ENCODE measurements at places on chromosomes 7 and 10.

GRCh38 chr7:45564886-45565455 is 9.2 kb upstream of the ADCY1 start:
- peaks cover 25% of the 10 kb centered on the region for H3K27me3 ChIP-seq
- no peak overlapping the region for H3K4me3 ChIP-seq
- no peaks in the 10 kb centered on the region for H3K4me1 ChIP-seq
- no peak for DNase-seq
- no peaks in the 10 kb centered on the region for H3K36me3 ChIP-seq

GRCh38 chr7:40747856-40748255 is 613.1 kb downstream of the SUGCT start:
- no peak overlapping the region for H3K4me3 ChIP-seq
- no peaks in the 10 kb centered on the region for H3K27me3 ChIP-seq
- peak overlapping the region; percentile 53 for H3K27ac ChIP-seq
- DNase-seq, result peak; percentile 68
- no peaks in the 10 kb centered on the region for H3K36me3 ChIP-seq

GRCh38 chr7:37211097-37211880 is 237.4 kb downstream of the ELMO1 start:
- H3K4me3 ChIP-seq, result no peak overlapping the region
- H3K27ac ChIP-seq, result no peak overlapping the region
- DNase-seq, result no peak
- H3K4me1 ChIP-seq, result no peaks in the 10 kb centered on the region

DNA sequence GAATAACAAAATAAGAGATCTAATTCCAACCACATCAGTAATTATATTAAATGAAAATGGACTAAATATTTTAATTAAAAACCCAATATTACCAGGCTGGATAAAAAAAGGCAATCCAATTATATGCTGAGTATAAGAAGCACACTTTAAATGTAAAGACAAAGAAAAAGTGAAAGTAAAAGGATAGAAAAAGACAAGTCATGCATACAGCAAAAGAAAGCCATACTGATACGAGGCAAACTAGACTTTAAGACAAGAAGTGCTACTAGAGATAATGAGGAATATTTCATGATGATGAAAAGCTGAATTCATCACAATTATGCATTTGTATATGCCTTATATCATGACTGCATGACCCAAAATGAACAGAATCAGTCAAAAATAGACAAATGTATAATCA is 628.6 kb downstream of the PHTF2 start:
- no peak overlapping the region for H3K4me3 ChIP-seq
- H3K4me1 ChIP-seq, result no peaks in the 10 kb centered on the region
- no peaks in the 10 kb centered on the region for H3K36me3 ChIP-seq

GRCh38 chr10:102327641-102328040 is 67.9 kb upstream of the NFKB2 start:
- no peaks in the 10 kb centered on the region for H3K4me1 ChIP-seq
- no peak for DNase-seq
- no peaks in the 10 kb centered on the region for H3K36me3 ChIP-seq
- H3K27me3 ChIP-seq, result no peaks in the 10 kb centered on the region
- H3K27ac ChIP-seq, result no peak overlapping the region
- no peak overlapping the region for H3K4me3 ChIP-seq

DNA sequence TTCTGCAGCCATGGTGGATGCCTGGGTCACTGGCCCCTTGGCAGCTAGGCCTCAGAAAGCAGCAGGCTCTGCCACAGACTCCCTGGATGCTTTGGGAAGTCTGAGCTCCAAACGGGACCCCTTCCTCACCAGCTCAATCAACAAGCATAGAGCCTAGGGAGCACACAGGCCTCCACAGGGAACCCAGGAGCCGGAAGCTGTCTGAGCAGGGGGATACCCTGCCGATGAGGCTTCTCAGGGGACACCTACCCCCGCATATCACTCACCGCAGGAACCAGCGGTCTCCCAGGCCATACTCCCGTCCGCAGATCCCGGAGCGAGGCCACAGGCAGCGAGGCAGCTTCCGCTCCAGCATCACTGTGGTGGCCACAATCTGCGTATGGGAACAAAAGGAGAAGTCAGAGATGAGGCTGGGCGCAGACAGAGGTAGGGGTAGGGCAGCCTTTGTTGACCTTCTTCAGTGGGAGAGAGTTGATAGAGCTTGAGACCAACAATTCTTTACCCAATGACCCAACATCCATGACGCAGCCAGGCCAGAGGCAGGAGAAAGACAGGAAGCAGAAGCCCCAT is 13.4 kb downstream of the TRPV6 start:
- H3K4me3 ChIP-seq, result no peak overlapping the region
- DNase-seq, result no peak
- H3K27me3 ChIP-seq, result no peaks in the 10 kb centered on the region
- H3K4me1 ChIP-seq, result no peaks in the 10 kb centered on the region
- H3K36me3 ChIP-seq, result no peaks in the 10 kb centered on the region
- no peak overlapping the region for H3K27ac ChIP-seq

DNA sequence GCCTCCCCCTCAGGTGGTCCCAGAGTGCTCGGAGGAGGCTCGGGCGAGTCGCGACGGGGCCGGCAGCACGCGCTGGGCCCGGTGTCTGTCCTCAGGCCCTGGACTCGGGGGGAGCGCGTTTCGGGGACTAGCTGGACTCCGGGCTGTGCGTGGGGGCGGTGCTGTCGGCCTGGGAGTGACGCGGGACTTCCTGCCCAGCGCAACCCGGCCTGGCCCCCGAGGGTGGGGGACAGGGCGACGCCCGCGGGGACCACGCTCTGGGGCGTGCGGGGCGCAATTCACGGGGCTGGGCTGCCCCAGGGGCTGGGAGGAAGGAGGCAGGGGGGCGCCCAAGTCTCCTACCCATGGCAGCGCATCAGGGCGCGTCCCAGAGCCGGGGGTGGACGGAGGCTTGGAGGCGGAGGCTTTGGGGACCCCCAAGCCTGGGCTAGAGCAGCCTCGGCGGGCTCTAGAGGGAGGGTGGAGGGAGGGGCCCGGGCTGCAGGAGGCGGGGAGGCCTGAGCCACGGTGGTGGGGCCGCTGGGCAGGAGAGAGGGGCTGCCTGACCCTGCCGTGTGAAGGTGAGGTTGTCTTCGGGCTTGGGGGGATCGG is 2.3 kb upstream of the VENTX start:
- no peaks in the 10 kb centered on the region for H3K4me1 ChIP-seq
- H3K4me3 ChIP-seq, result no peak overlapping the region
- no peak for DNase-seq
- no peak overlapping the region for H3K27ac ChIP-seq

GRCh38 chr7:99142727-99143520 is 984 bp downstream of the SMURF1 start:
- no peaks in the 10 kb centered on the region for H3K27me3 ChIP-seq
- peak overlapping the region; percentile 40 for H3K27ac ChIP-seq
- peak; percentile 91 for DNase-seq
- peaks cover 2% of the 10 kb centered on the region for H3K36me3 ChIP-seq
- peak overlapping the region; percentile 71 for H3K4me3 ChIP-seq

DNA sequence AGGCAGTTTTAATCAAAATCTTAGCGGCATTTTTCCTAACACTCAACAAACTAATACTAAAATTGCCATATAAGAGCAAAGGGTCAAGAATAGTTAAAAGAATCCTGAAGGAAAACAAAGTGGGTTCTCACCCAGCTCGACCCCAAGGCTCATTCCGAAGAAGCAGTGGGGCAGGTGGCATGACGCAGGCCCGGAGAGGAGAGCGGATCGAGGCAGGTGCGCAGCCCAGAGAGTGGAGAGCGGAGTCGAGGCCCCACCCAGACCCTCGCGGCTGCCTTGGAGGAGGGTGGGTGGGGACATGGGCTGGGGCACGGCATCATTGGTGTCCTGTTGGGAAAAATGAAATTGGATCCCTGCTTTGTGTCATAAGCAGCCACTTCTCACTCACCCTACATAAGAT is 109.8 kb downstream of the INPP5A start:
- no peak for DNase-seq
- no peaks in the 10 kb centered on the region for H3K36me3 ChIP-seq
- no peaks in the 10 kb centered on the region for H3K4me1 ChIP-seq

DNA sequence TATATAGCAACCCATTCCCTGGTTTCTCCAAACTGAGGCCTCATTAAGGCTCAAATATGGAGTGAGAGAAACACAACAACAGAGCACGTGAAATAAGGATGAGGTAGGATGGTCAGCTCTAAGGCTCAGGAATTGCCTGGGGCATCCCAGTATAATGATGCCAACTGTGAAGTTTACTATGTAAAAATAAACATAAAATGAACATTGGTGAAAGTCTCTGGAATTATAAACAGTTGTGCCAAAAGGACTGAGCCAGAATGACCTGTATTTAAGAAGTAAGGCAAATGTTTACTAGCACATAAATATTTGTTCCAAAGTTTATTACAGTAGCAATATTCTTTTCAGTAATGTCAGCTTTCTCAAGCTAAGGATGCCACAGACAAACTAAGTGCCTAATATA is 64.6 kb downstream of the ZNF680 start:
- no peak for DNase-seq
- H3K36me3 ChIP-seq, result no peaks in the 10 kb centered on the region
- no peaks in the 10 kb centered on the region for H3K4me1 ChIP-seq
- H3K4me3 ChIP-seq, result no peak overlapping the region
- no peaks in the 10 kb centered on the region for H3K27me3 ChIP-seq
- no peak overlapping the region for H3K27ac ChIP-seq

GRCh38 chr7:78175330-78176100 is 376.9 kb downstream of the PHTF2 start:
- no peaks in the 10 kb centered on the region for H3K4me1 ChIP-seq
- DNase-seq, result no peak
- H3K4me3 ChIP-seq, result no peak overlapping the region
- peaks cover 66% of the 10 kb centered on the region for H3K27me3 ChIP-seq
- H3K36me3 ChIP-seq, result no peaks in the 10 kb centered on the region

GRCh38 chr10:46319389-46319788 is 32.6 kb downstream of the ANTXRL start:
- no peaks in the 10 kb centered on the region for H3K4me1 ChIP-seq
- H3K27me3 ChIP-seq, result no peaks in the 10 kb centered on the region
- H3K4me3 ChIP-seq, result no peak overlapping the region

GRCh38 chr10:28302012-28302637 is 739 bp downstream of the MPP7 start:
- H3K36me3 ChIP-seq, result no peaks in the 10 kb centered on the region
- peak overlapping the region; percentile 79 for H3K4me3 ChIP-seq
- no peak overlapping the region for H3K27ac ChIP-seq
- peaks cover 16% of the 10 kb centered on the region for H3K4me1 ChIP-seq

GRCh38 chr10:128049226-128050120 is 76.8 kb downstream of the MKI67 start:
- H3K4me1 ChIP-seq, result peaks cover 23% of the 10 kb centered on the region
- no peaks in the 10 kb centered on the region for H3K36me3 ChIP-seq
- no peak for DNase-seq
- no peak overlapping the region for H3K4me3 ChIP-seq
- H3K27me3 ChIP-seq, result no peaks in the 10 kb centered on the region
- no peak overlapping the region for H3K27ac ChIP-seq

DNA sequence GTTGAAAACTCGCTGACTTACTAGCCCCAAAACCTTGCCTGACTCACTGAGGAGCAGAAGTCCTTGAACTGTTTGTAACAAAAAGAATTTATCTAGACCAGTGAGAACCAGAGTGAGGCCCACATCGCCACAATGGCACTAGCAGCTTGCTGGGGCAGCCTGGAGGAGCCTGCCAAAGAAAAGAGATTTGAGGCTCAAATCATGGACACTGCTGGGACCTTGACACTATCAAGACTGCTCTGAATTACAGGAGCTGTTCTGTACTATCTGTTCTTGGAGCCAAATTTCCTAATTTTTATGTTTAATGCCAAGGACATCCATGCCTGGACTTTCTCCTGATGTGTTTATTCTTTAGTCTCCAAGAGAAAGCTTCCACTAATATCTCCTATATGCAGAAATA is 82.0 kb upstream of the JCAD start:
- H3K4me1 ChIP-seq, result no peaks in the 10 kb centered on the region
- no peaks in the 10 kb centered on the region for H3K27me3 ChIP-seq
- no peaks in the 10 kb centered on the region for H3K36me3 ChIP-seq
- H3K27ac ChIP-seq, result no peak overlapping the region

Measured in PC-3 (cell line).